Fibroblast of skin of left quadriceps (primary cell): ENCODE measurements at places on chromosomes 7 and 10.

DNA sequence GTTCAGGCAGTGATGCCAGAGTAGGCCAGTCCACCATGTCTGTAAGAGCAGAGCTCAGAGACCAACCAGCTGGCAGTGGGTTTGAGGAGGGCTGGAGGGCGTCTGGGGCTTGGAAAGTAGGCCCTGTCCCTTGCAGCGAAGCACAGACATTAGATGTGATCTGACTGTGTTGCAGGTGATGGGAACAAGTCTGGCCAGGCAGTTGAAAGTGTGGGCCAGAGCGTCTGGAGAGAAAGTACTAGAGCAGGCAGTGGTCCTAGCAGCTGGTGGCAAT, 53.3 kb downstream of the CHN2 start:
- no peak for DNase-seq

DNA sequence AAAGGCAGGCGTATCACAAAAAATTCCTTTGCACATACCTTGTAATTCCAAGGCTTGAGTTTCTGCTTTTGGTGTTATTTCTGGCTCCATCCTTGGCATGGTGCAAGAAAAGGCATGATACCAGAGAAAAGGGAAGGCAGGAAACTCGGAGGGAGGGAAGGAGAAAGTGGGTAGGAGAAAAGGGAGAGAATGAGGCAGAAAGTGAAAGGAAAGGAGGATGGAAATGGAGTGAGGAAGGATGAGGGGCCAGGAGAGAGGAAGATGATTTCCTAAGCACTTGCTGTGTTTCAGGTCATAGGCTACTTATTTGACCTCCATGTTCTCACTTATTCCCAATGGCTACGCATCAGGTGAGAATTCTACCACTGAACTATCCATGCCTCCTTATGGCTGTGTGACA, 110.8 kb upstream of the JCAD start:
- DNase-seq, result no peak

DNA sequence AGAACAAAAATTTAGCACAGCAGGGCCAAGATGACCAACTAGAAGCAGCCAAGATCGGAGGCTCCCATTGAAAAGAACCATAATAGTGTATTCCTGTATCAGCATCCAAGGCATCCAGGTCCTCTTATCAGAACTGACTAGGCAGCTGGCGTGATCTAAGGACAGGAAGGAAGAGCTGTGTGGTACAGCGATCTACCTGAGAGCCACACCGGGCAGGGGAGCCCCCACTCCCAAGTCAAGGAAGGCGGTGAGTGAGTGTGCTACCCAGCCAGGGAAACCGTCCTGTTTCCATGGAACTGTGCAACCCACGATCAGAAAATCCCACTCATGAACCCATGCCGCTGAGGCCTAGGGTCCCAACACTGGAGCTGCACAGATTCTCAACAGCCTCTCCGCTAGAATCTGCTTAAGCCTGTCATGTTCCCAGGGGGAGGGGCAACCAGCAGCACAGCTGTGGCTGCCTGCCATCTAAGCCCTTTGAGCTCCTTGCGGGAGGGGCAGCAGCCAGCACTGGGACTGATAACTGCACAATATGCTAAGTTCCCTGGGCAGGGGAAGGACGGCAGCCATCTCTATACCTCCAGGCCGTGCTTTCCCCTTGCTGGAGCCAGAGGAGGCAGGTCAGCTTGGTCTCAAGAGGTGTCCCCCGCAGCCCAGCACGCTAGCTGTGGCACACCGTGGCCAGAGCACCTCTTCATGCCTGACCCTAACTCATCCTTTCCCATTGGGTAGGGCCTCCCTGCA, 213.0 kb upstream of the SMIM30 start:
- DNase-seq, result no peak

DNA sequence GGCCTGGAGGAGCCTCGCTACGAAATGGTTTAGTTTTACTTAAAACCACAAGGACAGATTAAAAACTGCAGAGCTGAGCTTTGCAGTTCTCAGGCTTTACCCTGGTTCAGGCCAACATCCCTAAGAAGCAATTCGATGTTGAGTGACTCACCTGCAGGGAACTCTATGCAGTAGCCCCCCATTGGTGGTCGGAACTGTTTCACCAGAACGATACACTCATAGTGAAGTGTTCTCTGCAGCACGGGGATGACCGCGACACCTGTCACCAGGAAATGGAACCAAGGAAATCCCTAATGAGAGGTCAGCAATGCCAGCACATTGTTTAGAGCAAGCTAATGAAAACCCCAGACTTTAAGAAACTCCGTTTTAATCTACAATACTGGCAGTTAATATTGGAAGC, 18.0 kb downstream of the NUDT5 start:
- no peak for DNase-seq

GRCh38 chr7:148110097-148110868, 480.3 kb upstream of the C7orf33 start:
- no peak for DNase-seq

- peak; percentile 49 for DNase-seq
These were observed 33.1 kb upstream of the EGFR start for GRCh38 chr7:54985426-54986330.

DNA sequence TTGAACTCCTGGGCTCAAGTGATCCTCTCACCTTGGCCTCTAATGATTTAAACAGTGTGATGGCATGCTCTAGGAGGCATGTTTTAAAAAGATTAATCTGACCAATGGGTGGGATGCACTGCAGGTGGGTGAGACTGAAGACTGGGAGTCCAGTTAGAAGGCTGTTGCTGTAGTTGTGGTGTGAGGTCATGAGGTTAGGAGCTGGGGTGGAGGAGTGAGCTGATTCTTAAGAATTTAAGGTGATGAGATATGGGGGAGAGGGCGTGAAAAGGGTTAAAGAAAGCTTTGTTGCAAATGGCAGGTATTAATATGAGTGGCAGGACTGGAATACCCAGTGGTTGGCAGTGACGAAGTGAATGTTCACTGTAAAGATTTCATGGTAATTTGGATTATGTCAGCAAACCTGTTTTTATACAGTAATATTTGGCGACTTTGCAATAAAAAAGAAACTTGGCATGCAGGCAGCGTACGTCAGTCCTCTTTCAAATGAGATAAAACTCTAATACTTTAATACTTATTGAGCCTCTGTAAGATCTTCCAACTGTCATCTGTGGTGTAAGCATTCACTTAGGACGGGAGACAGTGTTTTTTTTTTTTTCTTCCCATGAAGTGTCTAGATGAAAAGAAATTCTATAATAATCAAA, 72.8 kb upstream of the MTPN start:
- DNase-seq, result no peak

DNA sequence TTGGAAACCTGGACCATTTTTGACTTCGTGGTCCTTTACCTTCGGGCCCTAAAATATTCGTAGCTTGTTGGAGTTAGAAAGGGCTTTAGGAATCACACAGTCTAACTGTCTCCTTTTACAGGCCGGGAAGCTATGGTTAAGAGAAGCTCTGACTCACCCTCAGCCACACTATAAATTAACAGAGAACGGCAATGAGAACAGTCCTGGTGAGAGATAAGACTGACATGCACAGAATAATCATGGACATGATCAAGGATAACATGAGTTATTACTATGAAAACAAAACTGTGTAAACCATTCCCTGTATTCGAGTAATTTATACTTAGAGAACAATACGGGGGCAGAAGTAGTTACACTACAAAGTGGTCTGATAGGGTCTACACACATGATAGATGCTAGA, 162.5 kb upstream of the MALRD1 start:
- DNase-seq, result no peak

GRCh38 chr10:118163217-118163616, 116.5 kb upstream of the RAB11FIP2 start:
- DNase-seq, result peak; percentile 17

DNA sequence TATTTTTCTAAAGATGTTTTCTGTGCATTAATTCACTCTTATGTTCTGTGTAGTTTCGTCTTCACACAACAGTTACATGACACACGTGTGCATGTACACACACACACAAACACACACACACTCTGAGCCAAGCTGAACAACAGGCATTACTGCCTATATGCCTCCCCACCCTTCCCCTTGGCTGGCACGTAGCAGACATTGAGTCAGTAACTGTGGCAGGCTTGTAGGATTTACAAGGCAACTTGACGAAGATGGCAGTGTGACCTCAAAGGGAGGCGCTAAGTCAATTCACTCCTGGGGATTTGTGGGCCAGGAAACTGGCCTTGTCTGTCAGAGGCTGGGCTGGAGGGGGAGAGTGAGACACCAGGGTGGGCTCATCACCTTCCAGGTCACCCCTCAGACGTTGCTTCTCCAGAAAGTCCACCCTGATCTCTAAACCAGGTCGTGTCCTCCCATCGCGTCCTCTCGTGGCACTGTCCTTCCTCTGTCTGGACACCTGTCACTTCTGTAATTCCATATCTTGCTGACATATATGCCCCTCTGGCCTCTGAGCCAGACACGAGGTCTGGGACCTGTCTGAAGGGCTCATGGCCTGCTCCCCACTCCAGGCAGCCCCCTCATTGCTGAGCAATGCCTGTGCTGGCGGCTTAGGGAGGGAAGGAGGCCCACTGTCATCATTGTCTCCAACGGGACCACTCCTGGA, 41.1 kb upstream of the INPP5A start:
- no peak for DNase-seq

DNA sequence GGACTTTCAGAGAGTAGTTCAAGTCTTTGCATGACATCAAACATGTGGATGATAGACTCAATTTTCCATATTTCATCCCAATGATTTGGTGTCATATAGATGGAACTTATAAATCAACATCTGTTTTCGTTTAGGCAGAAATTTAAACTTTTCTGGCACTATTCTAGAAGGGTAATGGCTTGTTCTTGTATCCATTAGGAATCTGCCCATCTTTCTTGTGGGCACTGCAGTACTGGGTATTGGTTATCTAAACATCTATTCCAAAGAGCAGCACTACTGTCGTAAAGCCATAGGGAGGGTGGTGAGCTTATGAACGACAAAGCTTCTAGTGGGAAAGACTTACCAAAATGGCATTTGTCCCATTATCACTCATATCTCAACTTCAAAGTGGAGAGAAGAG, 273.5 kb downstream of the TWIST1 start:
- no peak for DNase-seq

GRCh38 chr10:110650265-110650668, 6.1 kb downstream of the RBM20 start:
- no peak for DNase-seq

DNA sequence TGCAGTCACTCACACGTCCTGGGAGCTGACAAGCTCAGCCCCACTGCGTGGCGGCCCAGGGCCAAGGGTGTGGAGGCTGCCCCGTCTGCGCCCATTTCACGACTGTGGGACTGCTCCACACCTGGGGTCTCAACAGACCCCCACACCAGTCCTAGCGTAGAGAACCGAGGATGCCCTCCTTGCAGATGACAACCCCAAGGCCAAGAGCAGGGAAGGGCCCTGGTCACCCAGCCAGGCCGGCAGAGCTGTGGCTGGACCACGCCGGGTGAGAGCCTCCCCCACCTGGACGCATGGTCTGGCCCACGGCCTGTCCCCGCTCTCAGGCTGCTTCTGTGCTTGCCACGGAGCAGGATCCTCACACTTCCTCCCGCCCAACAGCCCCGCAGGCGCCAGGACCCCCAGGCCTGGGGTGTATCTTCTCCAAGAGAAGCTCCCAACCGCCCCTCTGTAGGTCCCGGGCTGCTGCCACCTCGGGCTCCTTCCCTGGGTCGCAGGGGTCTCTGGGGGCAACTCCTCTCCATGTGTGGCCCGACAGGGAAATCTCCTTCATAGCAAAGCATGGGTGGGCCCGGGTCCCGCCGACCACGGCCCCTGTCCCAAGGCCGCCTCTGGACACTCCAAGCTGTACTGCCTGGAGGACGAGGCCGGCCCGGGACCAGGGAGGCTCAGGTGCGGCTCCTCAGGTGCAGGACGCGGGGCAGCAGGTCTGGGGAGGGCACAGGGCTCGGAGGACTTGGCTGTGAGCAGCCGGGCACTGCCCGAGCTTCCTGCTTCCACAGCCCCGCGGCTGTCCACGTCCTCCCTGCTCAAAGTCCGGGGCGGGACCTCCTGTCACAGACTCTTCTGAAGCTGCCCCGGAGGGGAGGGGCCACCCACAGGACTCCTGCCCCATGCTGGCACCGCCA, 88.8 kb downstream of the FOXL3 start:
- DNase-seq, result no peak

- no peak for DNase-seq
These were observed 30.0 kb upstream of the KDM7A start for GRCh38 chr7:140206616-140207389.

GRCh38 chr7:24821045-24821753, 63.9 kb upstream of the GSDME start:
- DNase-seq, result peak; percentile 72

DNA sequence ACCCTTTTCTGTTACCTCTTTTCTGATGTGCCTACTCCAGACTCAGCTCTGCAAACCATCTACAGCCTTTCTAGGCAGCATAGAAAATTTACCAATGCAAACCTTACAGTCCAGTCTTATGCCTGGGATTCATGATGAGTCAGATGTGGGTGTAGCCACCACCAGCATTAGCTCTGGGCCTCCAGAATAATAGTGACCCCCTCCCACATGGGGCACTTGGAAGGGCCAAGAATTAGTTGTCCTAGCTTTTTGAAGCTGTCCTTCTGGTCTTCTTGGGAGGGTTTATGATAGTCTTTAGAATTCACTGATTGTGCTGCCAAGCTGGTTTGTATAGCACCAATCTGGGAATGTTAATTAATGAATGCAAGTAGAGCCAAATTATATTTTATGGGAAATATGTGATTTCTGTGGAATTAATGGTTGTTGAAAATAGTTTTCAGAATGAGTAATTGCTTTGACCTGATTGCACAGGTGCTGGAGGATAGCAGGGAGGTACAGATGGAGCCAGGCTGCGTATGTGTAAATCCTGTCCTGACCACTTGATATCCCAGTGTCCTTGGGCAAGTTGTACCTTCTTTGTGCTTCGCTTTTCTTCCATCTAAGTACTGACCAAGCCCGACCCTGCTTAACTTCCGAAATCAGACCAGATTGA, 94.8 kb downstream of the CPED1 start:
- no peak for DNase-seq

DNA sequence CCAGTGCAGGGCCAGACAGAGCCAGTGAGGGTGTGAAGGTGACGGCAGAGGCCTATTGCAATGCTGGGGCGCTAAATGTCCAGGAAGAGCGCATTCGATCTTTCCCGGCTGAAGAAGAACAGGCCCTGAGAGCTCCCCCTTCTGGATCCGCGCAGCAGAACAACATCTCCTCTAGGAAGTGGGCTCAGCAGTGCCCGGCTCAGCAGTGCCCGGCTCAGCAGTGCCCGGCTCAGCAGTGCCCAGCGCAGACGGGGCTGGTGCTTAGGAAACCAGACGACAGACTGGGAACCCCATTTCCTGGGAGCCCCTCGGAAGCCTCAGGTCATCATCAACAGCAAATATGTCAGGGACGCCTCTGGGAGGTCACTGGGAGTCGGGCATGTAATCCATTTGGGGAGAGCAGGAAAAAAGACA, 4.7 kb upstream of the NOS3 start:
- DNase-seq, result no peak

- no peak for DNase-seq
These were observed 291.8 kb downstream of the PRKG1 start for GRCh38 chr10:51366044-51366443.

DNA sequence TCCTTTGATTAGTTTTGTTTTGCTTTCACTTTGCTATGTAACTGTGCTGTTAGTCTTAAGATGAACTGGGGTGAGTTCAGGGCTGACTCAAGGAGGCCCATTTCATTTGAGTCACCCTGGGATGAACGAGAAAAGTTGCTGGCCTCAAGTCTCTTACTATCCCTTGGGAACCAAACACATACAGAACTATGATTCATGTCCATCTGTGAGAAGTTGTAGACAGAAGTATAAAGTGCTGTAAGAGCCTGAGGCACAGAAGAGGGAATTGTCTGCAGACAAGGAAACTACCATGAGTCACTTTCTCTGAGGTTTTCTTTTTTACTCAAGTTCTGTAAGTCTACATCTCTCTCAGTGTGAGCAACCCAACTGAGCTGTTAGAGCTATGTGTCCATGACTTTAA, 179.8 kb upstream of the CSTF2T start:
- peak; percentile 97 for DNase-seq
